B cell (primary cell): ENCODE measurements at places on chromosomes 12 and 14.
A peak's percentile ranks its signal among the peaks of the same experiment; 100 is the strongest.

DNA sequence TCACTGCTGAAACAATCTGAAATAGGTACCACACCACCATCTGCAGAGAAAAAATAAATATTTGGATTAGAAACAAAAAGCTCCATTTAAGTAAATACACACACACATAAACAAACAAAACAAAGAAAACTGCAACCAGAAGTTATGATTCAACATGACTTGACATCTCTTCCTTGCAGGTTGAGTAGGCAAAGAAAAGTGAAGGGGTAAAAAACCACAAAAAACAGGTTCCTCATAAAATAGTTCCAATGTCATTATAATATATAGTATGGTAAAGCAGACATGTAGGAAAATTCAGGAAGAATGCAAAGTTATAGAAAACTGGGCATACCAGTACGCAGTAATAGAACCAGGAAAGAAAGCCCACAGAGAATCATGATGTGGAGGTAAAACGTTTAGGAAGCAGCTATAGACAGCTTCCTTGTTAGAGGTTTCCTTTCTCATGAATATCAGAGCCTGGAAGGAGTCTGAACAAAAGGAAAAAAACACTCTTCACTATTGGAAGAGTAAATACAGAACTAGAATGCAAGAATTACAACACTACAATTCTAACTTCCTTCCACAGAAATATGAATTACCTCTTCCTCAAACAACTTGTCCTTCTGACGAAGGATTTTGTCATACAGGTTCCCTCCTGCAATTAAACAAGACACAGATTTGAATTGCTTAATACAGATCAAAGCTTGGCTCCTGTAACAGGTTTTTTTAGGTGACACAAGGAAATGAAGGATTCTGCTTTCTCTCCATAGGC is 6.1 kb downstream of the NEK9 start:
- DNase-seq, result no peak

GRCh38 chr14:25034803-25035681 is 14.9 kb downstream of the STXBP6 start:
- DNase-seq, result no peak

GRCh38 chr12:56223571-56224101 is 506 bp upstream of the NABP2 start:
- no peak for DNase-seq

DNA sequence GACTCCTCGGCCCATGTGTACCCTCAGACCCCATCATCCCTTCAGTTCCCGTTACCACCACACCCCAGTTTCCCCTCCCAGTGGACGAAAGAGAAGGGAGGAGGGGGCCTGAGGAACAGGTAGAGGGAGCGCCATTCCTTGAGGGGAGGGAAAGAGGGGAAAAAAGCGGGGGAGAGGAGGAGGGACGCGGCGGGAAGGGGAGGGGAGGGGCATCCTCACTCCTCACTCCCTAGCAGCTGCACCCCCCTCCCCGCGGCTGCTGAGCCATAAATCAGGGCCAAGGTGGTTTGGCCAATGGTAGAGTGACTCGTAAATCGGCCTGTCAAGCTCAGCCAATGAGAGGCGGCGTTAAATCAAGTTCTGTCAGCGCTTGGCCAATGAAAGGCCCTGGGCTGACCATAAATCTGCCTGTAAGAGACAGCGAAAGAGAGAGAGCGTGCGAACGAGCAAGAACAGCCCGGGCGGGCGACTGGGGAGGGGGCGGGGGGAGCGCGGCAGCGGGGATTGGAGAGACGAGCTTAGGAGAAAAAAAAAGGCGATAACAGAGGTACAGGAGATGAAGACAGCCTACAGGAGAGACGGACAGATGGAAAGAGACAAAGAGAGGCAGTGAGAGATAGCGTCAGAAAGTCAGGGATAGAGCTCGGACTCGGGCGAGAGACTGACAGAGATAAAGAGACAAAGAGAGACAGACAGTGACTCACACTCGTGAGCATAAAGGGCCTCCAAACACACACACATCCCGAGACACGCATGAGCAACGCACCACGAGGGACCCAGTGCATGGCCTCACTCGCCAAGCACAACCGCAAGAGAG is 5.1 kb downstream of the GPR84 start:
- peak; percentile 96 for DNase-seq

GRCh38 chr12:92756898-92757596 is 54.3 kb downstream of the PLEKHG7 start:
- DNase-seq, result no peak

DNA sequence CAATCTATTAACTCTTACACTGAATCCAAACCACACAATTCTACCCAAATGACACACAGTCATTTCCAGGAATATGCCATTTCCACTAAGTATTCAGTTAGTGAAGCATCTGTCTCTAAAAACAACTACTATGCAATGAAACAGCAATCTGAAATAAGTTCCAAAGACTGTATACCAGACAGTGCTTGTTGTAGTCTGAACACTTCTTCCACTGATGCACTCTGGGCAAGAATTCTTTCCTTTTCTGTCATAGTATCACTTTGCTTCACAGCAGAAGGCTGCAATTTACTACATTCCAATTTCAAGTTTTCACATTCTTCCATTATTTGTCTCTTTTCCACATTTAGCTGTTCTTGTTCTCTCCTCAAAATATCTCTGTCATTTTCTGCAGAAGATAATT is 25.8 kb downstream of the TRIP11 start:
- DNase-seq, result no peak

- no peak for DNase-seq
Measured at GRCh38 chr12:22399464-22400180, 65.1 kb upstream of the ST8SIA1 start.

DNA sequence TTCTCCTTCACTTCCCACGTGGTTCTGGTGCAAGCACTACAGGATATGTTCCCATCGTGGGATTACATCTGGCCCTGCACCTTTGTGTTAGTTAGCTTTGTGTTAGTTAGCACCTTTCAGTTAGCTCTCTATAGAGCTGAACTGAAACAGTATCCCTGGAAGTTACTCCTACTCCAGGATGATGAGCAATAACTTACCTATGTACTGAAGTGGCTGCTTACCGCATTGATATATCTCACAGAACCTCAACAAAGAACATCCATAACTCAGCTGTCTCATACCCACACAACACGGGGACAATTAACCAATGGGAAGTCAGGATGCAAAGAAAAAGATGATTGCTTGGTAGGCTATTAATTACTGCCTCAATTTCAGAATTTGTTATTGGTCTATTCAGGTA is 146.6 kb downstream of the ASCL4 start:
- no peak for DNase-seq

- no peak for DNase-seq
Measured at GRCh38 chr14:72869407-72870329, 24.2 kb downstream of the DPF3 start.

DNA sequence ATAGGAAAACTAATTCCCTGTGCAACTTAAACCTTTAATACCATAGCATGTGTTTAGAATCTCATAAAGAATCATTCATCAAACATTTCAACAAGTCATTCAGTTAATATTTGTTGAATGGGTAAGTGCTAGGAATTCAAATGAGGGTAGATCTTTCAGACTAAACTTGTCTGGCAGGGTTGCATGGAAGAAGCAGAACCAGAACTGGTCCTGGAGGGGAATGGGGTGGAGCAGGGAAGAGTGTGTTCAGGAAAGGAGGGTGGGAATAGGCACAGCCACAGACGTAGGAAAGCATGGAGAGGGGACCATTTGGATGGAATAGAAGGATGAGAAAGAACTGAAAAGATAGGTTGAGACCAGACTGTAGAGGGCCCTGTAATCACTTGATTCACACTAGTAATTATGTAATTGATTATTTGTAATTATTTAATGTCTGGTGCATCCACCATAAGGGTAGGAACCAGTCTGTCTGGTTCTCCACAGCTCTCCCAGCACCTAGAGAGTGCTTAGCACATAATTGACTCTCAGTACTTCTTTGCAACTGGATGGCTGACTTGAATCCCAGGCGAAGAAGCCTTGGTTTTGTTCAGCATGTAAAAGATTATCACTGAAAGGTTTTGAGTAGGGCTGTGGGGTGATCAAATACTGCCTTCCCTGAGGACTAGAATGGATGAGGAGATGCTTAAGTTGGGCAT is 3.0 kb upstream of the MAP3K9 start:
- DNase-seq, result no peak

DNA sequence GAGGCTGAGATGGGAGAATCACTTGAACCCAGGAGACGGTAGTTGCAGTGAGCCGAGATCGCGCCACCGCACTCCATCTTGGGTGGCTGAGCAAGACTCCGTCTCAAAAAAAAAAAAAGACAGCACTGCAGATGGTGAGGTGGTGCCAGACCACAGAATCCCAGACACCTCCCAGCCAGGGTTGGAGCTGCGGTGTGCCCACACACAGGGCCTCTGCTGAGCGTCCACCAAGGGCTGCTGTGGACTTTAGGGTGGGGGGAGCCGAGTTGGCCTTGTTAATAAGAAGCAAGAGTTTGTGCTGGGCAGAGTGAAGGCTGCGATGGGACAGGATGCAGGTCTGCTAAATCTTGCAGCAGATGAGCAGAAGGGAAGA is 14.2 kb downstream of the KMT5A start:
- no peak for DNase-seq

- DNase-seq, result no peak
Measured at GRCh38 chr14:45798659-45799058, 545.7 kb upstream of the MIS18BP1 start.

DNA sequence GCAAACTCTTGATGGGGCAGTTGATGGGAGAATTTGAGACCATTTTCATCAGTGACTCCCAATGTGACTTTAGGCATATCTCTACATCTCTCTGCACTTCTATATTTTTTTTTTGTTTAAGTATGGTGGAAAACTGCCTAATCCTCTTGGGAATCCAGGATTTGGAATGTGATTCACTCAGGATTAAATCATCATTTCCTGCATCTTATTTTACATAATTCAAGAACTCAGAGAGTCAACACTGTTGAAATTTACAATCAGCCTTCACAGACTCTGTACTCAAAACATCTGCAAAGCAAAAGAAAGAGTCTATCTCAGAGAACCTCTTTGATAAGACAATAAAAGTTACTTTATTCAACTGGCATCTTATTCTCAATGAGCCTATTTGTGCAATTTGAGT is 260.7 kb upstream of the NOS1 start:
- DNase-seq, result no peak

- DNase-seq, result peak; percentile 53
Measured at GRCh38 chr12:113222730-113223531, 1.7 kb downstream of the TPCN1 start.

DNA sequence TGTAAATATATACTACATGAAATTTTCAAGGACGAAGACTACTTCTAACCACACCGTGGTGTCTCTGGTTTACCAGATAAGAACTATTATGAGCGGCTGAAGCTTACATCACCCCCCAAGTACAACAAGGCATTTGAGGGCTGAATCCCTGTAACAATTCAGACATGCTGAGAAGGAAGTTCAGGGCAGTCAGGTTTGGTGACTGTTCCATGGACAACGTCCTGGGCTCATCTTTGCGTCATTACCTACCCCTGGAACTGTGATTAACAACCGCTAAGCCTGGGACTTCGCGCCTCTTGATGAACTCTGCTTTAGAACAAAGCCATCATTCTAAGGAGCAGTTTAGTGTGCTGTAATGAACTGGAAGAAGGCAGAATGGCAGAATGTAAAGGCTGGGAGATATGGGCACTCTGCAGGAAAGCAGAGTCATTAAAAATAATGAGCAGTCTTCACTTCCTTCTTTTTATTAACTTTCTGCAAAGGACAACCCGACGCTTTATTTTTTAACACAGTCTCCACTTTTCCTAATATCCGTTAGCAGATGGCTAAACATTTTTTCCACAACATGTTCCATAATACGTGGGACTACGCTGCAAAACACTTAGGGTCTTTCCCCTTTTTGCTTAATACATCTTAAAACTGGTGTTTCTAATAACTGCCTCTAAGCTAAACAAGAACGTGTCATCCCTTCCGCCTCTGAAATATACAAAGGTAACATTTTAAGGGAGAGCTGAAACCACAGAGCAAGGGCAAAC is 263.2 kb downstream of the ADAMTS20 start:
- DNase-seq, result no peak

GRCh38 chr12:113894697-113895096 is 71.4 kb downstream of the RBM19 start:
- DNase-seq, result no peak

- DNase-seq, result no peak
Measured at GRCh38 chr12:94309373-94309772, 150.3 kb downstream of the CEP83 start.

DNA sequence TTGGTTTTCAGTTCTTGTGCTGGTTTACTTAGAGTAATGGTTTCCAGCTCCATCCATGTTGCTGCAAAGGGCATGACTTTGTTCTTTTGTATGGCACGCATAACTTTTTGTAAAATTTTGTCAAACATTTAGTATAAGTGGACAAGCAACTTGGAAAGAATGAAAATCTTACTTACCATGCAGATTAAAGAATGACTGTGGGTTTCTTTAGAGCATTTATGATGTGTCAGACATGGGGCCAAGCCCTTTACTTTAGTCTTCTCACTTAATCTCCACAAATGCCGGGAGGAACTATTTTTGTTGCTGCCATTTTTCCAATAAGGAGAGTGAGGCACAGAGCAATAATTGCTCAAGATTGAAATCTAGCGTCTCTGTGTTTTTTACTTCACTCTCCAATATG is 652.5 kb upstream of the TBX3 start:
- no peak for DNase-seq

DNA sequence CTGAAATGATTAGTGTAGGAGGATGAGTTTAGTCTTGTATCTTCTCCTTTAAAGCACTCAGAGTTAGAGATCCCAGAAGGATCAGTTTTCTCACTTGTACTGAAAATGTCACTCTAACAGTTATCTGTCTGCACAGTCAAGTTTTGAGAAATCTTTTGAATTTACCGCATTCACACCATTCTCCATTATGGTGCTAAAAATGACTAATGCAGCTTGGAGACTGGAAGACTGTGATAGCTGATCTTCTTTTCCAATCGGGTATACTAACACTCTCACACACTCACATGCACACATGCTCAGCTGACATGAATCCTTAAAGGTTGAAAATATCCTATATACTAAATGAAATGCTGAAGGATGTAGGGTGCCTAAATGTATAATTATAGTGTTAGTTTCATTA is 65.8 kb downstream of the SLC15A5 start:
- DNase-seq, result no peak

GRCh38 chr14:62081951-62082350 is 319.7 kb downstream of the SNAPC1 start:
- DNase-seq, result no peak

DNA sequence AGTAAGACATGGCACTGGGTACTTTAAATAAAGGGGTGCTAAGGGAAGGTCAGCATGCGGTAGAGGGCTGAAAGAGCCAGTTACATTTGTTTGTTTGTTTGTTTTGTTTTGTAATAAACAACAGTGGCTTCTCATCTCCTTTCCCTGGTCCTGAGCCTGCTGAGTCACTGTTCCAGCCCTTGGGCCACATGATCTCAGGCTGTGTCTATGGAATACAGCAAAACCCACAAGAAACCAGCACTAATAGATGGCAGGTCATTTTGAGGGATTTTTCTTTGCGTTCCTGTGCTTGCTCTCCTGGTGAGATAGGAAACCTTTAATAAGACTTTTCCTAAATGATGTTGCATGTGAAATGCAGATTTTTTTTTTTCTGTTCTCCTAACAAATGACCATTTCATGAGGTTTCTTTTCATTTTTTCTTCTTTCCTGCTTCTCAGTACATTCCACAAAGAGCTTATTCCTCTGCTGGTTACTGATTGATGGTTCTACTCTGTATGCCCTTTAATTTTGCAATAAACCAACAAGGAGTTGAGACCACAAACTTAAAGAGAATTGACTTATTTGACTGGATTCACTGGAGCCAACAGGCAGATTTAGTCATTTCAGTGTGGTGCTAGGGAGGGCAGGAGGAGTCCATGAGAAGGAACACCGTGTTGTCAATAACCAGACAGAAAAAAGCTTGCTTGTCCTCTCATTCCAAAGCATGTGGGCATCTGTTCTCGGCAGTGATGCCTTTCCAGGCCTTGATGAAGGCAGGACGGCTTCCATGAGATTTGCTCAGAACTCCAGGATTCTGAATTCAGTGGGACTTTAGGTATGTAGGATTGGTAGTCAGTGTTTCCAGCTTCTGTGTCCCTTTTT is 459.2 kb downstream of the RAD51B start:
- DNase-seq, result no peak
